PC-9 (cell line): ENCODE measurements at places on chromosomes 3 and 15.

DNA sequence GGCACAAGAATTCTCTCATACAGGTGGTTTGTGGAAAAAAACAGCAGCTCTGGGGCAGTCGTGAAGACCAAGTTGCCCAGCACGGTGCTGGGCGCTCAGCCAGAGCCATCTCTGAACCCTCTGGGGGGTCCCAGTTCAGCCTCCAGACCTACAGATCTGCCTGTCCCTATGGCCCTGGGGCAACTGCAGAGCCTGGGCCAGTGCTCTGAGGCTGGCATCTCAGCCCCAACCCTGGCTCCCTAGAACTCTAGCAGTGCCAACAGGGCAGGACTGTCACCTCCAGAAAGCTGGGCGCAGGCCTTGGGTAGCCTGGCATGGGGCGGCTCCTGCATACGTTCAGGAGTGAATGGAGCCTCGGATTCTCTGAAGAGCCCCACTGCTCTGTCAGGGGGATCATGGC, 44.7 kb downstream of the DNAJB8 start:
- no peak for DNase-seq

- no peak for DNase-seq
Measured at GRCh38 chr3:116663161-116664110, 46.1 kb upstream of the TUSC7 start.

DNA sequence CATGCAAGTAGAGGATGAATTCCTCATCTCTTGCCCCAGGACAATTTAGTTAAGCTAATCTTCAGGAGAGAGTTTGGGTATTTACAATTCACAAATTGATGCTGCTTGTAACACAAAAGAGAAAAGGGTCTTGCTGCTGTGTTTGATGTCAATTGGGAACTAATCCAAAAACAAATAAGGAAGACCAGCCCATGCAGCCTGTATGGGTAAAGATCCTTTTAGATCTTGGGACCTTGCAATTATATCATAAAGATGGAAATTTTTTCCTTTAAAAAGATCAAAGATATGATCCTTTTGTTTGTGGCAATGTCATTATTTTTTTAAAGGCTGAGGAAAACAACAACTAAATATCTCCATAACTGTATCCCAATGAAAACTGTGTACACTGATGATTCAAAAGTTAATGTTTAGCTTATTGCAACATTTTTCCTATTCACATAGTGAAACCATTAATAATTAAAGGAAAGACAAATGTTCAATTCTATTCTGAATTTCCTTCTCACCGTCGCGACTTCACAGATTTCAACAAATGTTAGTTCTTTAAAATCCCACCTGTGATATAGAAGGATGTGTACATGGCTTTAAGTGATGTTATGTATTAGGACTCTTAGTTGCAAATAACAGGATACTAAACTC, 40.2 kb downstream of the TMEM212 start:
- DNase-seq, result no peak

- DNase-seq, result peak; percentile 47
Measured at GRCh38 chr3:178966299-178967176, 105.1 kb downstream of the ZMAT3 start.

- no peak for DNase-seq
Measured at GRCh38 chr15:70257573-70258248, 160.0 kb upstream of the TLE3 start.

GRCh38 chr3:99413504-99413903, 224.9 kb upstream of the COL8A1 start:
- no peak for DNase-seq

DNA sequence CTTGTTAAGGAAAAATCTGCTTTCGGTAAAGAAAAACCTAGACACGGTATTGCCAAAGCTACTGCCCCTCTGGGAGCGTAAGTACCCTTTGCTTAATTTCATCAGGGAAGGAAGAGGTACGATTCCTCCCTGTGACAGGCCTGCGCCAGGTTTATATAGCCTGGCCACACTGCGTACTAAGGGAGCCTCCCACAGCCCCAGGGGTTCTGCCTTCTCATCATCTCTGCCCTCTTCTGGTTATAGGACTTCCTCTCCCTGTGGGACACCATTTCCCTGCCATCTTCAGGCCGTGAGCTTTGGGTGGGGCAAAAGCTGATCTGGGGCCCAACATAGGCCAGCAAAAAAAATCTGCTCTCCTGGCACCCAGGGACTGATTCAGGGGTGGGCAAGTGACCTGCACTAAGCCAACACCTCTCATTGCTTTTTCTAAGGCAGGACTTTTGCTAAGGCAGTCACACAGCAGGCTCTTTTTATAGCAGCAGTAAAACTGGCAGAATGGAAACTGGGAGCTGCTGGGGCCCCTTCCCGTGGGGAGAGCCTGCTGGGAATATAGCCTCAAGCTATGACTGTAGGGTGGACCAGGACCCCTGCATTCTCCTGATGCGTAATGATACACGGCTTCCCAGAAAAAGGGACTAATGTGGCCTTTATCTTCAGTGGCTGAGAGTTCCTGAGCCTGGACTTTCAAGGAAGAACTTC, 76.2 kb downstream of the PRICKLE2 start:
- DNase-seq, result no peak

DNA sequence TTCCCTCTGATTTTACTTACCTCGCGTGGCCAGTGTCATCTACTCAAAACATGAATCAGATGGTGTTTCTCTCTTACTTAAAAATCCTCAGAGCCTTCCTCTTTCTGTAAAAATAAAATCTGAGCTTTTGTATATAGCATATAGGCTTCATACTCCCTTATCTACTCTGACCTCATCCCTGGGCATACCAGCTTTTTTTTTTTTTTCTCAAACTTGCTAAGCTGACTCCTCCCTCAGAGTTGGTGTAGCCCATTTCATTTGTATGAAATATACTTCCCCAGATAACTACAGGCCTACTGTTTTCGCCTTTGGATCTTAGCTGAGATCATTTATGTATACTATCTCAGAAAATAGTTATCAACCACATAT, 648.9 kb upstream of the ALCAM start:
- DNase-seq, result no peak

- no peak for DNase-seq
Measured at GRCh38 chr3:23817508-23818223, 11.9 kb downstream of the UBE2E1 start.

DNA sequence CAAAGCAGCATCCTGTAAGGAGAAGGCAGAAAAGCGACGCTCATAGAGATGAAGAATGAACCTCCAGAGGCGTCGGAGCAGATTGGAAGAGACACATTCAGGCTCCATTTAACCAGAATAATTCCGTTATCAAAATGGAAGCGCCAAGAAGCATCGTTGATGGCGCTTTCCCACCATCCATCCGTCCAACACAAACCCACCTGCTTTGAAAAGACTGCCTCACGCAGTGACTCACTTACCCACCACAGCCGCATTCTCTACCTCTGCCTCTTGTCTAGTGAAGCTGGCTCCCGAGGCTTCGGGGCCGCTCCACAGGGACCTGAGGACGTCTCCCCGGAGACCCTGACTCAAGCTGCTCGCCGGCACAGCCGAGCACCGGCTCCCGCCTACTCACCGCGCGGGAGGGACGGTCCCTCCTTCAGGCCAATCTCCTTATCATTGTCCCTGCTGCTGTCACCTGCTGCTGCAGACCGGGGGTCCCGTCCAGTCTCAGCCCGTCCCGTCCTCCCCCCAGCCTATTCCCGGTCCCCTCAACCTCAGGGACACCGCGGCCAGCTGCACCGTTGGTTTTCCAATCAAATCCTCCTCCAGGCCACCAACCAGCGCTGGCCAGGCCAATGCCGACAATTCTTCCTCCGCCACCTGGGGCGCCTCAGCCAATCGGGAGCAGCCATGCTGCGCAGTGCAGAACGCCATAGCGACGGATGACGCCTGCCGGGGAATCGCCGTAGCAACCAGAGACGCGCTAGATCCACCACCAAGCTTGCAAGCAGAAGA, at the start of gene NEK10:
TSS of gene NEK10 (minus strand) at position 553 of the 777 bp plus-strand sequence. CDS start 16,501 bp downstream, outside the sequence.
- DNase-seq, result peak; percentile 89

- no peak for DNase-seq
Measured at GRCh38 chr15:99475754-99476412, 89.9 kb upstream of the MEF2A start.

- DNase-seq, result no peak
Measured at GRCh38 chr15:26091184-26091583, 228.1 kb upstream of the ATP10A start.

- DNase-seq, result peak; percentile 53
Measured at GRCh38 chr3:112519424-112520001, 20.2 kb upstream of the BTLA start.

- DNase-seq, result no peak
Measured at GRCh38 chr15:26590676-26591075, 182.2 kb downstream of the GABRB3 start.

DNA sequence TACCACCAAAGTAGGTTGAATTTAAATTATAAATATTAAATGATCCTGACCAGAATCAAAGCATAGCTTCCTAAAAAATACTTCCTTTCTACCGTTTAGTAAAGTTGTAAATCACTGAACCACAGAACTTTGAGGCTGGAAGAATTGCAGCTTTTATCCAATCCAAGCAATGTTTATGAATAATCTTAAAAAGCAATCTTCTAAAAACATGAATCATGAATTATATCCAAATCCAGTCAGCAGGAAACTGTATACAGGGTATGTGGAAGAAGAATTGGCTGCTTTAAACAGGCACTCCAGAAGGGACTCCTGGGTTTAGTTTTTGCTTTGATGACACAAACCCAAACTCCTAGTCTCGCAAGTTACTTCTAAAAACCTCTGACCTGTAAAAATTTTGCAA, 30.2 kb downstream of the HEG1 start:
- no peak for DNase-seq

GRCh38 chr15:78242128-78242527, 7.8 kb upstream of the ACSBG1 start:
- DNase-seq, result no peak
